ENCODE measurements at places on chromosomes 2 and 18. TPM values are rescaled to one million over a fixed set of nuclear protein-coding genes. Genes with fewer than 3 reads are reported as not detected.

GNLY gene
- not detected for total RNA-seq

- DNase-seq = peak; percentile 90
Measured at GRCh38 chr2:229852565-229852964, 69.2 kb downstream of the TRIP12 start.

GRCh38 chr18:41060967-41061366, 894.1 kb upstream of the PIK3C3 start:
- no peak for DNase-seq

DNA sequence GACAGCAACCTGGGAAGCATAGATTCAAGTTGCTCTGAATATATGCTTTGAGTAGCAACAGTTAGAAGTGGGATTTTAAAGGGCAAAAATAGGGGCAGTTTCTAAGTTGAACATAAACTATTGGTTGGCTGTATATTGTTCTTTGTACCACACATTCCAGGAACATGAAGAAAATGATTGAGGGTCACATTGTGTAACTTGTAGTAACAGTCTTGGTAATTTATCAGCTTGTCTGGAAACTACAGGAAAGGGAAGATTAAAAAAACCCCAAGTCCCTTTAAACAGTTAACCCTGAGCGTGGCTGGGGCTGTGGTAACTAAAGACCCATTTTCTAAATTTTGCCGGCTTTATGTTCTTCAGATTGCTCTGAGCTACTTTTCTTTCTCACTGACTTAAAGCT, 7.4 kb downstream of the PLEKHB2 start:
- no peak for DNase-seq

DNA sequence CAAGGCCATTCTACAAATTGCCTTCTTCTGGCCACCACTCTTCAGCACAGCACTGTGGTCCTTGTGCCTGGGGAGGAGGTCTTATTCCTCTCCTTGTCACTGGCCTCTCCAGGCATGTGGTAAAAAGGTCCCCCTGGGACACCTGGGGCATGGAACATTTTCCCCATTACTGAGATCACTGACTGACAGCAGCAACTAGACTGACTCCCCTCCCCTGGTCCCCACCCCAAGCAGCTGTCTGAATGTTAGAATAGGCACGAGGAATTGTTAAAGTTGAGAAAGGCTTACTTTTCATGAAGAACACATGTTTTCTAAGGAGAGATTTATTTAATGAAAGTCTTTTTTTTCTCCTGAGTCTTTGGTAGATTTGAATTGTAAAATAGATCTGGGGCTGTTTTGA, 39.5 kb upstream of the RTN4 start:
- DNase-seq = no peak

DNA sequence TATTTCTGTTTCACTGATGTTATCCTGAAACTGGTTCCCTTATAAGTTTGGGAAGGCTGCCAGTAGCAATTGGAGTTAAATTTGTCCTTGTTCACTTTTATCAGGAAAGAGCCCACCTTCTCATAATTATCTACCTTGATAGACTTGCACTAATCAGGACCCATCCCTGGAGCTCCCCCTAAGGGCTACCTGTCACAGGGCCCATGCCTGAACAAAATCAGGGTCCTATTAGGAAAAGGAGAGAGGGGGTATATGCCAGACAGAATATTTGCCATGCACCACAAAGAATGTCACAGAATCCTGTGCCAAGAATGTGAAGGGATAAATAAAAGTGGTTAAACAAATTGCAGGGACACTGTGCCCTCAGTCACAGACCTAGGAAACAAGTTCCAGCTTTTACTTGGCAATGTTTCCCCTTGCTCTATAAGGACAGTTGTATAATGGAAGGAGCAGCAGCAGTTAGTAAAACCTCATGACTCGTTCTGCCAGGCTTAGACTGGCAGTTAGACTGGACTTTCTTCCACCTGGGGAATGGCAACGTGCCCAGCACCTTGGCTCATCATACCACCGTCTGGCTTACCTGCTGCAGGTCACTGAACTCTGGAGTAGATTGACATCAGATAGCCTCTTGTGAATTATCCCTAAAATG, 32.3 kb upstream of the VWC2L start:
- no peak for DNase-seq

DNA sequence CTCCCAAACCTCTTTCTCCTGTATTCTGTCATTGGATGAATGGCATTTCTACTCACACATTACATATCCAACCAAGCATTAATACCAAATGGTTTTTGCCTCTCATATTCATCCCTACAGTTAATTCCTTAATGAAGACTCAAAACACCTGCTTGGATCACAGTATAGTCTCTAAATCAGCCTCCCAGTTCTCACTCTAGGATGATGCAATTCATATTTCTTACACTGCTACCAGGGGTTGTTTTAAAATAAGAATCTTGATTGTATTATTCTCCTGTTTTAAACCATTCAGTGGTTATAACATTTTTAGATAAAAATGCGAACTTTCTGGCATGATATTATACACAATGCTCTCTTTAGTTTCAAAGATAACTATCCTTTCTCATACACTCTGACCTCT, 281.4 kb upstream of the ZEB2 start:
- no peak for DNase-seq

RTP5 gene
- total RNA-seq = not detected

- DNase-seq = no peak
Measured at GRCh38 chr2:182391443-182391842, 35.4 kb downstream of the PDE1A start.

GRCh38 chr2:234291765-234292204, 205.1 kb downstream of the ARL4C start:
- peak; percentile 50 for DNase-seq

- DNase-seq = no peak
Measured at GRCh38 chr2:30584116-30584515, 137.1 kb downstream of the LCLAT1 start.

GRCh38 chr18:8478166-8478967, 130.9 kb upstream of the RAB12 start:
- no peak for DNase-seq

GRCh38 chr2:120347396-120348060, 1.6 kb downstream of the INHBB start:
- no peak for DNase-seq

GRCh38 chr2:84959095-84959565, 11.8 kb upstream of the KCMF1 start:
- DNase-seq = no peak

GRCh38 chr2:163756588-163756987, 20.8 kb upstream of the FIGN start:
- DNase-seq = no peak

DNA sequence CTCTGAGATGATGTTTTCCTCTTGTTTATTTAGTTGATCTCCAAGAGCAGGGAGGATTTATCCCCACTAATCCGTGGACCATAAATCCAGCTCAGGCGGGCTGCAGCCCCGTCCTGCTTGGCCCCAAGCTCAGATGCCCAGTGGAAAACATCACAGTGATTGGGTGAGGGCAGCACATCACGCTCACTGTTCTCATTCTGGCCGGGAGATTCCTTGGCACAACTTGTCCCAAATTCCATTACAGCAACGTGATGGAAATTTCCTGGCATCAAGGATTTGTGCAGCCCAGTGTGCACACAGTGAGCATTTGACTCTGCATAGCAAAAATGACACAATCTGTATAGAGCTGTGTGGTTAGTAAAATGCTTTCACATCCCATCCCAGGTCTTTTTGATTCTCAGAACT, 96.8 kb downstream of the VAPA start:
- DNase-seq = peak; percentile 7

- no peak for DNase-seq
Measured at GRCh38 chr2:98869272-98869641, 66.8 kb downstream of the CRACDL start.

GRCh38 chr2:33709951-33710350, 110.9 kb upstream of the FAM98A start:
- DNase-seq = no peak

DNA sequence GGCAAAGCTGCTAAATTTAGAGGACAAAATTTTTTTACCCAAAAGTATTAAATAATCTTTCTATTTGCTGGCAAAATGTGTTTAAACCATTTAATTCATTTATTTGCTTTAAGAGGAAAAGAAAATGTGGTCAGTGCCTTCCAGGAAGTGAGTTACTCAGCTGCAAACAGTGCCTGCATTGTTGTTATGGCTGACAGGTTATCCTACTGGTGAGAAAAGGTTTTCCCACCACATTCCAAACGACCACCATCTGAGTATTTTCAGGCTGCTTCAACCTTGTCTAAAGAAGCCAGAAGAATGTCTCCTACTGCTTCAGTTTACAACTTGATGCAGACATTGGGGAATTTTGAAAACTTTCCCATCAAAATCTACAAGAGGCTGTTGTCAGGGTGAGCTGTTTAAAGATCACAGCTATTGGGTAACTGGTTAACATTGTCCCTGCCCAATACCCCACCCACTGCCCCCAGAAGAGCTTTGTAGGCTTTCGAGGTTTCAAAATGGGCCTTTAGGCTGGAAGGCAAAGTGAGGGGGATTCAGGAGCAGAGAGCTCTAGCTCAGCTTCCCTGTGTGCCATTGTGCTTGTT, 461.3 kb upstream of the FANCL start:
- peak; percentile 11 for DNase-seq

DNA sequence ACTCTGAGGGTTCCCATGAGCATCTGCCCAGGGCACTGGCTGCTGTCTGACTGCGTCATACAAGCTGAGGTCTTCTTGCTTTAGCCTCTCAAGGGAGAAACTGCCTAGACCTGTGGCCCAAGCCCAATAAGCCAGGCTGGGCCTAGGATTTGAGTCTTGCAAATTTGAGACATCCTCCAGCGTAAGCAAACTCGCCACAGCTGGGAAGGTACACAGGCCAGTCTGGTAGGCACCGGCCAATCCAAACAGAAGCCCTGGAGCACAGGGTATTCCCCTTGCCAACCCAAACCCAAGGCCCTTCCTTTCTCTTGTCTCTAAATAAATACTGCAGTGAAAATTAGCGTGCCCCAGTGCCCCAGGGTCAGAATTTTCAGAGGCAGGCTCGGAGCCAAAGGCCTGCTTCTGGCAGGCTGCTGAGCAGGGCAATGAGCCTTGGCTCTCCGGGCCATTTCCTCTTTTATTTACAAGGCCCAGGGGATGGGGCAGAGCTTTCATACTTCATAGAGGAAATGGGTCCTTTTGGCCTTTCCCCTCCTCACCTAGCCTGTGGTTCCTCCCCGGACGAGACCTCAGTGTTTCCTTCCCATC, 33.3 kb downstream of the POLR1A start:
- DNase-seq = peak; percentile 45

DPP10 gene
- total RNA-seq = not detected

LRRC30 gene
- total RNA-seq = not detected

GRCh38 chr2:237191714-237192081, 106.0 kb downstream of the COPS8 start:
- no peak for DNase-seq

DNA sequence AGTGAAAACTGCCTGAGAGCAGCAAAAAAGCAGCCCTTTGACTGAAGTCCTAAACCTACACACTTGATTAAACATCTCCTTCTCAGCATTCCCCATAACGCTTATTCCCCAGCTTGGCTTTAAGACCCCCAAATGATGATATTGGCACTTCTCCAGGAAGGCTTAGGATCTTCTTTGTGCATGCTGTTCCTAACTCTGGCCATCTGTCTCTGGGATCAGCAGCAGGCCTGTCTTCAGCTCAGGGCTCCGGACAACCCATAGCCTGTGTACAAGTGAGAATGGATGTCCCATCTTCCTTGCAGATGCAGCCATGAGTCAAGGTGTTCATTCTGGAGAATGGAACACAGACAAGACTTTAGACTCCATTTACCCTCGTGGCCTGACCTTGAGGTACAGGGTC, 81.6 kb upstream of the TMEM17 start:
- DNase-seq = no peak

DNA sequence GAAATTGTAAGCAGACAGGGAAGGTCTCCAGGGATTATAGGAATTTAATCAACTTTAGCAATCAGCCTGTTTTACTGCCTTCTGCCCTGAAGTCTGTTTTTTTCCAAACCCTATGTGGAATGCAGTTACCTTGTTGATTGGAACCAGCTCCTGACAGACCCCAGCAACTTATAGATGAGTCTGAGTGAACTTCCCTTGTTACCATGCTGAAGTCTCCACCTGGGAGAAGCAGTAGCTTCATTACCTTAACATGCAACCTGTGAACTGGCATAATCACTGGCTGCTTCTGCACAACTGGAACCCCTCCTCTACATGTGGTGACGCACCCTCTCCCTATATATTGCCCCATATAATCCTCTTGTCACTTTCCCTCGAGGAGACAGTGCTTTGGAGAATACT, 226.3 kb upstream of the SPOPL start:
- DNase-seq = no peak

GRCh38 chr2:134454931-134455330, 201.1 kb downstream of the MGAT5 start:
- no peak for DNase-seq

FEV gene
- total RNA-seq = not detected

GRCh38 chr2:127584516-127585033, 49.1 kb downstream of the MYO7B start:
- no peak for DNase-seq

SRD5A2 gene
- not detected for total RNA-seq

- DNase-seq = no peak
Measured at GRCh38 chr2:100743741-100744140, 76.2 kb upstream of the NPAS2 start.

GRCh38 chr18:21262979-21263378, 20.9 kb downstream of the GREB1L start:
- no peak for DNase-seq

DSG2 gene
- under 0.01 TPM for total RNA-seq

- DNase-seq = no peak
Measured at GRCh38 chr2:215352602-215353001, 40.7 kb downstream of the ATIC start.

GRCh38 chr18:73670524-73670923, 477.1 kb downstream of the FBXO15 start:
- no peak for DNase-seq

GRCh38 chr2:234130777-234131181, 80.3 kb downstream of the SPP2 start:
- DNase-seq = no peak

- no peak for DNase-seq
Measured at GRCh38 chr2:63051795-63052333, 1.2 kb downstream of the OTX1 start.

DNA sequence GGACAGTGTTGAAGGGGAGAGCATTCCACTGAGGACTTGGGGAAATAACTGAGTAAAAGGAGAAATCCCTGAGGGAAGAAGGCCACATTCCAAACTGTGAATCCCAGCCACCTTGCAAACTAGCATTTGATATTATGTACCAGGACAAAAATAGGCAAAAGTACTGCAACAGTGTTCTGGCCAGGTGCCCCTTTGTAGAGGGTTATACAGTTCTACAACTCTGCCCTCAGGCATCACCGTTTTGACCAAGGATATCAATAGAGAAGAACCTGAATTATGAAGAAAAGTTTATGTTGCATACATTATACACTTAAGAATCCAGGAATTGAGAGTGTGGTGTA, 20.6 kb upstream of the CAVIN2 start:
- DNase-seq = no peak

GRCh38 chr2:42872721-42873120, 80.3 kb upstream of the HAAO start:
- no peak for DNase-seq

TUBA3E gene
- not detected for total RNA-seq

GRCh38 chr2:27184115-27184514, 27.7 kb upstream of the ATRAID start:
- DNase-seq = no peak

GALNT5 gene
- total RNA-seq = under 0.01 TPM

GRCh38 chr2:18077231-18077630, 198.8 kb downstream of the KCNS3 start:
- DNase-seq = no peak

Data from pulmonary artery endothelial cell (primary cell).